ENCODE measurements at places on chromosomes 6 and 20.

DNA sequence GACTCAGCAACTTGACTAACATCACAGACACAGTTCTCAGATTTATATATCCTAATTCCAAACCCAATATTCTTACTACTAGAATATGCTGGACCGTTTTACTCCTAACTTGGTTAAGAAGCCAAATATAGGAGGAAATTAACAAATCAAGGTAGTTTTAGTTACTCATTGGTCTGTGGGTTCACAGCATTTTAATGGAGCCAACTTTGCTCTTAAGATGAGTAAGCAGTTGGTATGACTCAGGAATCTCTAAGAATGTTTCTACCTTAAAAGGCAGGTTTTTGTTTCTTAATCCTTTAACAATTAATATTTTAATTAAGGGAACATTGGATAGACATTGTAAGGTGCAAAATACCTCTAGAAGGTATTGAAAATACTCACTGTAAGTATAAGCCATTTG is 31.6 kb downstream of the OPRM1 start:
- DNase-seq = no peak

GRCh38 chr20:60113024-60113724 is 155.0 kb downstream of the CDH26 start:
- no peak for DNase-seq

DNA sequence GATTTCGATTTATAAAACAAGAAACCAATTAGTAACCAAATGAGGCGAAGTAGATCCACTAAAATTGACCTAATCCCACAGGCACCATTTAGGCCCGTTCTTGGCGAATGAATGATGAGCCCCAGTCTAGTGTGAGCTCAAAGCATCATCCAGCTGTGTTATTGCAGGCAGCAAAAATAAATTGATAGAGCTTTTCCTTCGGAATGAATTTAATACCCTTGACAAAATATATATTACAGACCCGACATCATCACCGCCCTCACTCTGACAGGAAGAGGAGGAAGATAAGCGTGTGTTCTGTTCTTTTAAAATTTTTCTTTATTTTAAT is 7.8 kb downstream of the SIM1 start:
- DNase-seq = no peak

DNA sequence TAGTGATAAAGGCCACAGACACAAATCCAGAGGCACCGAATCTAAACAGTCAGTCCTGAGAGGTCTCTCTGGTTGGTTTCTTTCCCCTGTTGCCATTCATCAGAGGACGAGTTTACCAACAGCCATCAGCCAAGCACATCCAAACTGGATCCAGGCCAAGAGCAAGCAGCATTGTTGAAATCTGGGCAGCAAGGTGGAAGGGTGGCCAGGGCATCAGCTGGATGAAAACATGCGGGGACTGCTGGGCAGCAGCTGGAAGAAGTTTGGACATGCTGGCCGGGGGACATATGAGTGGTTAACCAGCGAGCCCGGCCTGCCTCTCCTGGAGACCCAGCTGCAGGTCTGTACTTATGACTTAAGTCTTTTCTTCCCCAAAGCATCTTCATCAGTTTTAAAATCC is at the start of gene SMIM28:
Gene SMIM28, plus strand, starts transcription at position 62 of the 400 bp plus-strand sequence. Its CDS starts 168 bp downstream, at position 230.
- no peak for DNase-seq

- no peak for DNase-seq
Observed at GRCh38 chr6:110517601-110518281, 41.3 kb upstream of the SLC22A16 start.

DNA sequence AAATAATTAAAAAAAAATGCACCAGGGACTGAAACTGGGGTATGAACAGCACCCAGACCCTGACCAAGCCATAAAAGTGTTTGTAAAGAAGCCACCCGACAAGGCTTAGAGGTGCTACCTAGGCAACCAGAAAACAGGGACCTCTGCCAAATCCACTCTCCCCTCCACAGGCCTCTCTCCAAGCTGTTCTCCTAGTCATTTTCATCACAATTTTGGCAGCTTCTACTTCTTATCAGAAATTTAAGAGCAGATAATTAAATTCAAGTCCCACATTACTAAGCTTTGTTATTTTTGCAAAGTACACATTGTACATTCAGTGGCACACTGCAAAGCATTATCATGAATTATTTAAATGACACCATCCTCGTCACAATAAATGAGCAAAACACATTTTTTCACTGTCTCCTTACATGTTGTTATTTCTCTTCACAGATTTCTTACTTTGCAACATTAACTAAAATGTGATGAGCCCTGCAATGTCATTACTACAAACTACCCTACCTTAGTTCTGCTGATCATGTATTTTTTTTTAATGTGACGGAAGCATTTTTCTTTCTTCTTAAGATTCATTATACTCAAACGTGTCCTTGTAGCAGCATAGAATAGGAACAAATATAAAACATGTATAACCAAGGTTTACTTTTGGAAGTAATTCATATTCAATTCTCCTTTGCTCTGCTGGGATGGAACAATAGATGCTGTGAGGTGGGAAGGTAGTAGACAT is 38.1 kb downstream of the ECT2L start:
- no peak for DNase-seq

GRCh38 chr6:129681913-129682205 is 28.1 kb downstream of the ARHGAP18 start:
- no peak for DNase-seq

DNA sequence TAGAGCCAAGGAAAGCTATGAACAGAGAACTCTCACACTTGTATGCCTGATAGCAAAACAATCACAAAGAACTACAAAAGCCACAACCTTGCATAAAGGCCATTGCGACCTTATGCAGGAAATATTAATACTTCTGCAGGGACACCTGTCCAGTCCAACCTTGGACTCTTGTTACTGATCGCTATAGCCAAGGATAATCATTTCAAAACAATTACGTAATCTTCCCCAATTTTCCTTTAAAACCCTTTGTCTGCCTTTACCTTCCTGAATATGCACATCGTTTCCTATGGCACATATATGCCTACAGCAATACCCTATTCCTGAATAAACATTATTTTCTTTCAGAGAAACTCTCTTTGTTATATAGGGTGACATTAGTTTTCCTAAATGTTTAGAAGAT is 22.8 kb downstream of the PPIL6 start:
- no peak for DNase-seq

GRCh38 chr20:51695574-51696303 is 72.5 kb downstream of the ATP9A start:
- peak; percentile 78 for DNase-seq

GRCh38 chr20:44212792-44213191 is 2.2 kb upstream of the OSER1 start:
- DNase-seq = no peak

GRCh38 chr6:136701045-136701444 is 91.2 kb downstream of the MAP3K5 start:
- DNase-seq = no peak

DNA sequence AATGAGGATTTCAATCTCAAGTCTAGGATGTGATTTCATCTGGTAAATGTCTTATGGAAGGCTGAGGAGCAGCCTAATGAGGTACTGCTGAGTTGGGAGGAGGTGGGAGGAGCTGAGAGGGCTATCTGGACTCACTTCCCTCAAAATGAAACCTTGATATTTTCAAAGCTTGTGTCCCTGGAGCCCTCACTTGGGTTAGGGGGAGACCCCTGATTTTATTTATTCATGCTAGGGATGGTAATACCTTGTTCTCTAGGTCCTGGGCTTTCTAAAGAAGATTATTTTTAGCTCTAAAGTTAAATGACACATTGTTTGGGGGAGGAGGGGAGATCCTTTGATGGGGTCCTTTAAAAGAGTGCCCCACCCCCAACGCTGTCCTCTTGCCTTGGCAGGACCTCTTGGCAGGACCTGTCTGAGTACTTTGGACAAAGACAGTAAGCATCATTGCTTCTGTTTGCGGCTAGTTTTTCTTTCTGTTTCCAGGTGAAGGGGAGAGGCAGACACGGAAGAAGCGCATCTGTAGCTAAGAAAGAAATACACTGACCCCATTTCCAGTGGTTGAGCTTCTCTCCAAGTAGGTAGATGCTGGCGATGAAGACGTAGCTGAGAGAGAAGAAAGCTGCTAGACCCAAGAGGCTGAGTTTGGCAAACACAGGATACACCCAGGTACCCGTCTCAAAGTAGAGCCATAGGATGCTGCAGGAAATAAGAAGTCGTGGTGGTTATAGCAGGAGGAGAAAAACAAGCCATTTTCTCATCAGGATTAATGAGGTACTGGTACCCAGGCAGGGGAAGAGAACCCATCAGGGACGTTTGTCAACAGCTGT is 55.6 kb downstream of the ADTRP start:
- DNase-seq = no peak

GRCh38 chr6:125198398-125198937 is 44.9 kb downstream of the TPD52L1 start:
- DNase-seq = no peak

GRCh38 chr20:23061734-23062561 is 12.5 kb upstream of the THBD start:
- DNase-seq = peak; percentile 75

- DNase-seq = no peak
Observed at GRCh38 chr6:156197513-156197912, 579.7 kb upstream of the ARID1B start.

GRCh38 chr6:43455531-43456428 is at the start of gene DLK2:
DLK2 (minus strand) TSS chr6:43455548; CDS start chr6:43454825, 723 bp downstream.
- peak; percentile 45 for DNase-seq

GRCh38 chr6:99490608-99491007 is 24.6 kb downstream of the USP45 start:
- DNase-seq = no peak

- DNase-seq = peak; percentile 10
Observed at GRCh38 chr20:910132-910869, 5.8 kb downstream of the ANGPT4 start.

DNA sequence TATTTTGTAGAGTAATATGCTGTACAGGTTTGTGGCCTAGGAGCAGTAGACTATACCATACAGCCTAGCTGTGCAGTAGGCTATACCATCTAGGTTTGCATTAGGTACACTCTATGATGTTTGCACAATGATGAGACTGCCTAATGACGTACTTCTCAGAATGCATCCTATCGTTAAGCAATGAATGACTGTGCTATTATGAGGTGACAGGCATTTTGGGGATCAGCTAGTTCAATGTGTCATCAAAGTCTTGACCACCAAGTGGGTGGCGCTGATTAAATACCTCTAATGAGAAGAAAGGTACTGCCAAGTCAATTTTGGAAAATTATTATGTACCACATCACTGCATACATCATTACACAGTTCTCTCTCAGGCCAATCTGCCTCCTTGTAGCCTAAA is 190.2 kb downstream of the BACH2 start:
- DNase-seq = no peak

DNA sequence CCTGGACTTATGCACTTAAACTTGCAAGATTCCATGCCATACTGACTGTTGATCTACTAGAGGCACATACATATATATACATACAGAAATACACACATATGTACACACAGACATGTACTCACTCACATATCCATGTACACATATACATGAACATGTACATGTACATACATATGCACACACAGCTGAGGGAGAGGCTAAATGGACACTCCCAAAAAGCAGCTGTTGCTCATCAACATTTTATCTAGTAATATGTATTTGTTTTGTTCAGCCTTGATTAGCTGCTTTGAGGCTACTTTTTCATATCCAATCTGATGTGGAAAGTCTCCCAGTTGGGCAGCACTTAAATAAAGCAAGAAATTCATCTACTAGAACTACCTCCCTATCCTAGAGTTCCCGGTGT is 33.7 kb upstream of the FBXL4 start:
- DNase-seq = no peak

GRCh38 chr6:107699254-107699653 is 124.9 kb downstream of the SCML4 start:
- DNase-seq = no peak

All from EL (cell line).